NCI-H526 treated with DMSO at 0.1 percent for 48 hours (cell line): ENCODE measurements at places on chromosomes 13 and 19.
A peak's percentile ranks its signal among the peaks of the same experiment; 100 is the strongest.

- DNase-seq: no peak
Measured at GRCh38 chr13:86633346-86633745, 834.1 kb upstream of the SLITRK6 start.

- no peak for DNase-seq
Measured at GRCh38 chr13:49418206-49418605, 25.7 kb downstream of the CAB39L start.

DNA sequence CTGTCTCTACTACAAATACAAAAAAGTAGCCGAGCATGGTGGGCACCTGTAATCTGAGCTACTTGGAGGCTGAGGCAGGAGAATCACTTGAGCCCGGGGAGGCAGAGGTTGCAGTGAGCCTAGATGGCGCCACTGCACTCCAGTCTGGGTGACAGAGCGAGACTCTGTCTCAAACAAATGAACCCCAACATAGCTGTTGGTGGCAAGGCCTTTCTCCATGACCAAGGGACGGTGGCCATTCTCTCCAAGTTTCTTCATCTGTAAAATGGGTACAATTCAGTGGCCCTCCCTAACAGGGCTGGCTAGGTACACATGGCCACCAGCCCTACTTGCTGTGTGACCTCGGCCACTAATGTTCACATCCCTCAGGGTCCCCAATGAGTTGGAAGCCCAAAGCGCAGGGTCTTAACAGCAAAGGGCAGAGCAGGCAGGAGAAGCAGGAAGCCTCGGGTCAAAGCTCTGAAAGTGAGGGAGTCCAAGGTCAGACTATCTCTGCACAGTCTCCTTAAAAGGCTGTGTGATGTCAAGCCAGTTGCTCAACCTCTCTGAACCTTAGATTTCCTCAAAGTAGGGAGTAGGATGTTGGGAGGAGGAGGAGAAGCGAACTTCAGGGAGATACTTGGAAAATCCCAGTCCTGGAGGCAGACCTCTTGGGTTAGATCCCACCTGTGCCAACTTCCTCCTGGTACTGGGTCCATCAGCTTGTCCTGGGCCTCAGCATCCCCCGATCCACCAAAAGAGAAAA lies 2.7 kb downstream of the JUND start:
- DNase-seq: no peak

DNA sequence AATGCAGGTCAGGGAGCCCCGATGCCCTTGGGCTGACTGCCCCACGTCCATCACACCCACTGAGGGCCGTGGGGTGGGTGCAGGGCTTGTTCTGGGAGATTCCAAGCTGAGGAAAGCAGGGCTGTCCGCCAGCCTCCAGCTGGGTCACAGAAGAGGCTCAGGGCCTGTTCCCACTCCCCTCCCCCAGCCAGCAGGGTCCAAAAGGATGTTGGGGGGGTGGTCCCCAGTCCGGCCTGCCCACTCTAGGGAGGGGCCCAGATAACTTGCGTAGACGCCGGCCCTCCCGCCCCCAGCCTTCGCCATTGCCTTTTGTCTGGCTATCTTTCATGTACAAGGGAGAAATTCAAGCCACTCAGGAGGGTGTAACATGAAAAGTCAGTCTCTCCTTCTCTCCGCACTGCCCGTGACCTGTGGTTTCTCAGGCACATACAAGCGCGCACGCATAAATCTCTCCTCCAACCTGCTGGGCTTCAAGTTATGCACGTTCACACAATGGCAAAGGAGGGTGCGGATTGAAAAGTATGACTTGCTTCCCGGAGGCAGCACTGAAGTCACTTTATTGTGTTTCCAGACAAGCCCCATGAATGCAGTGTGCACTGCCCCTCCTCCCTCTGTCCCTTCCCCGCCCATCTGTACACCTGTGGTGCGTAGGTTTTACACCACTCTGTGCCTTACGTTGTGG lies 20.2 kb downstream of the CARM1 start:
- peak; percentile 25 for DNase-seq

DNA sequence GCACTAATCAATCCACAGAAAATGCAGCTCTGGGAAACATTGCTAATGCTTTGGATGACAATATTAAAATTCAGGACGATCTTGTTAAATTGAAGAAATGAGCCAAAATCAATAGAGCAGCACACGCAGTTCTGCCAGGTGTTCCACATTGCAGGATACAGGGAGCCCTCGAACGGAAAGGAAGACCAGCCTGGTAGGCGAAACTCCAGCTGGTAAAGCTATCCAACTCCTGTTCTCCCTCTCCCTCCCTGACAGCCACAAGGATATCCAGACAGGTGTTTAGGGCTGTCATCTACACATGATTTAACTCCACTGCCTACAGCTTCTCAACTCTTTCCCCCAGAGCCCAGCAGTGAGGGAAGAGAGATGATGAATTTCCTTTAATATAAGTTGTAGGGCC lies 67.7 kb downstream of the EPSTI1 start:
- no peak for DNase-seq

DNA sequence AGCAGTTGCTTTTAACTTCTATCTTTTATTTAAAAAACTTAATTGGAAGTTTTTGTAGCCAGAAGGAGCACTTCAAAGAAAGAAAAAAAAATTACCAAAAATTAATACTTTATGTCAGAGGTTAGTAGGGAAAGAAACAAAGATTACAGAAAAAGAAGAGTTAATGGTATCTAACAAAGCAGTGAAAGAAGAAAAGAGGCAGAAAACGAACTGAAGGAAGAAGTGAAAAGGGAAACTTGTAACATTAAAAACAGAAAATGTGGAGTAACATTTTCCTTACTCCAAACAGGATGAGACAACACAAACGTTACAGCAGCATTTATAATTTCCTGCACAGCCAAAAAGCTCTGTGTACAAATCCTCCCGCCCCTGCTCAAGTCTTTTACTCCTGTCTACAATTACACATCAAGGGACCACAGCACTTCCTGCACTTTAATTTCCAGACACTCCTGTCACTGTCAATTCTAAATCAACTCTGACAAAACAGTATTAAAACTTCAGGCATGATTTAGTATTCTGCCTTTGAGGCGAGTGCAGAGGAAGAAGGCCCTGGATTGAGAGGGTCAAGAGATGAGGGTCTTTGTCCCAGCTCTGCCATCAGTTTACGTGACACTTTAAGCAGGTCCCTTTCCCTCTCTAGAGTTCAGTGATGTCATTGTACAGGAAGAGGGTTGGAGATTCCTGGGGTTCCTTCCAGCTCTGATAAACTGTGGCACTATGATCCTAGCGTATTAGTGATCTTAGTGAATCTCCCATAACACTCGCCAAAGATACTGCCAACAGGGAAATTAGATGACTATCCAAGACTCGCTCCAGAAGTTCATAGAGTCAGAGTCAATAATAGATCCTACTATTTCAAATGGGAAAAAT lies 53.2 kb upstream of the LSM14A start:
- no peak for DNase-seq

DNA sequence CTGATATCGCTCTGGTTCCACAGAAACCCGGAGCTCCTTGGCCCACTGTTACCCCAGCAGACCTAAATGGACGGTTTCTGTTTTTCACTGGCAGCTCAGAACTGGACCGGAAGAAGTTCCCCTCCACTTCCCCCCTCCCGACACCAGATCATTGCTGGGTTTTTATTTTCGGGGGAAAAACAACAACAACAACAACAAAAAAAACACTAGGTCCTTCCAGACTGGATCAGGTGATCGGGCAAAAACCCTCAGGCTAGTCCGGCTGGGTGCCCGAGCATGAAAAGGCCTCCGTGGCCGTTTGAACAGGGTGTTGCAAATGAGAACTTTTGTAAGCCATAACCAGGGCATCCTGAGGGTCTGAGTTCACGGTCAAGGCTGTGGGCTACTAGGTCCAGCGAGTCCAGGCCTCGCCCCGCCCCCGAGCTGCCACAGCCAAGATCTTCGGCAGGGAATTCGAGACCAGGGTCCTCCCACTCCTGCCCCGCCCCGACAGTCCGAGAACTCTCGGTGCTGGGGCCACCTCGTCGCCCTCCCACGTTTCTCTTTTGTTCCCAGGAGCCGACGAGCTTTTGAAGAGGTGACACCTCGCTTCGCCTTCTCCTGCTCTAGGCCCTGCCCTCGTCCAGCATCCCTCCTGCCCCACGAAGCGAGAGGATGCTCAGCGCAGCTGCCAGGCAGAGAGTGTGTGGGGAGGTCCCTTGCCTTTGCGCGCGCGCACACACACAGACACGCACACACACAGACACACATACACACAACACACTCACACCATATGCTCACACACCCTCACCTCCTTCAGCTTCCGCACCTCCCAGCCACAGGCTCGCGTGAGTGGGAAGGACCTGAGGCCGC lies 8.8 kb downstream of the ZIC2 start:
- no peak for DNase-seq

DNA sequence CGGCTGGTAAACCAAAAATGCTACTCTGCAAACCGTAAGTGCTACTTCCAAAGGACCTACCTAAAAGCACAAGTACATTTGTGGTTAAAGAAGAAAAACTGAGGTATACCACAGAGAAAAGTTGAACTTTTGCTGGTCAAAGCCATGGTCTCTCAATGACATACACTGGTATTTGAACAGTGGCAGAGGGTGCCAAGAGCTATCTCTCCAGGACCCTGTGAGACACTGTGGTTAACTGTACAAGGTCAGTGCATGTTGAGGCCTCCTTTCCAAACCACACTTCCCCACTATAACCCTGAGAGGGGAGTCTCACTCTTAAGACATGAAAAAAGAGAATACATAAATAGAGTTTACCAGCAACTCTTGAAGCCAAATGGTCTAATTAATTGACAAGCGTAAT lies 49.5 kb downstream of the COL4A1 start:
- no peak for DNase-seq

GRCh38 chr13:79442706-79443105 lies 36.7 kb upstream of the RBM26 start:
- DNase-seq: no peak

DNA sequence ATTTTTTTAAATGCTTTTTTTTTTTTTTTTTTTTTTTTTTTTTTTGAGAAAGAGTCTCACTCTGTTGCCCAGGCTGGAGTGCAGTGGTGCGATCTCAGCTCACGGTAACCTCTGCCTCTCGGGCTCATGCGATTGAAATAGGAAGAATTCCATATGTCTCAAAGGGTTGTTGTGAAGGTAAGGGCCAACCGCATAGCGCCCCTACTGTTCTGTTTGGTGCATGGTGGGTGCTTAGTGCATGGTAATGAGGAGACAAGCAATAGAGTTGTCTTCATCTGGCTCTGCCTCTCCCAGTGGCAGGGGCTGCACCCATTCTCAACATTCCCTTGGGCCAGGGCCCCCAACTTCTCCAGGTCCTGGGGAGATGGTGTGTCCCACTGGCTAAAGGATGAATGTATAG lies 68.7 kb downstream of the RASL11A start:
- peak; percentile 59 for DNase-seq

DNA sequence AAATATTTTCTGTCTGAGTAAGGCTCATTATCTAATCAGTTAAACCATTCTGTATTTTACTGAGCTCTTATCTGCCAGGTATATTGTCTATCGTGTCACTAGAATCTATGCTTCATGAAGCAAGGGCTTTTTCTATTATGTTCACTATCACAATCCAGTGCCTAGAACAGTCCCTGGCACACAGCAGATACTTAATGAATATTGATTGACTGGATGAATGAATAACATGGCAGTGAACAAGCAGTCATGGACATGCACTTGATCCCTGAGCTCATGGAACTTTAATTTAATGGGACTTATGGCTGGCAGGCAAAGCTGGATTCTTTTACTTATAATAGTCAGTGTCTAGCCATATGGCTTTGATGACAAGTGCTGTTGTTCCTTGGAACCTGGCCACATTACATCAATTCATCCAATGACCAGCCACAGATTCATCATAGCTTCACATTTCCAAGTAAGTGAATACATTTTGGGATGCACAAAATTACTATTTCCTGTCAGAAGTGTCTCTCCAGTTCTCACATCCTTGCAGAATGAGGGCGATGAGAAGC lies 214.8 kb downstream of the COG6 start:
- no peak for DNase-seq

GRCh38 chr19:44050740-44051649 lies 841 bp upstream of the ZNF223 start:
- peak; percentile 78 for DNase-seq

DNA sequence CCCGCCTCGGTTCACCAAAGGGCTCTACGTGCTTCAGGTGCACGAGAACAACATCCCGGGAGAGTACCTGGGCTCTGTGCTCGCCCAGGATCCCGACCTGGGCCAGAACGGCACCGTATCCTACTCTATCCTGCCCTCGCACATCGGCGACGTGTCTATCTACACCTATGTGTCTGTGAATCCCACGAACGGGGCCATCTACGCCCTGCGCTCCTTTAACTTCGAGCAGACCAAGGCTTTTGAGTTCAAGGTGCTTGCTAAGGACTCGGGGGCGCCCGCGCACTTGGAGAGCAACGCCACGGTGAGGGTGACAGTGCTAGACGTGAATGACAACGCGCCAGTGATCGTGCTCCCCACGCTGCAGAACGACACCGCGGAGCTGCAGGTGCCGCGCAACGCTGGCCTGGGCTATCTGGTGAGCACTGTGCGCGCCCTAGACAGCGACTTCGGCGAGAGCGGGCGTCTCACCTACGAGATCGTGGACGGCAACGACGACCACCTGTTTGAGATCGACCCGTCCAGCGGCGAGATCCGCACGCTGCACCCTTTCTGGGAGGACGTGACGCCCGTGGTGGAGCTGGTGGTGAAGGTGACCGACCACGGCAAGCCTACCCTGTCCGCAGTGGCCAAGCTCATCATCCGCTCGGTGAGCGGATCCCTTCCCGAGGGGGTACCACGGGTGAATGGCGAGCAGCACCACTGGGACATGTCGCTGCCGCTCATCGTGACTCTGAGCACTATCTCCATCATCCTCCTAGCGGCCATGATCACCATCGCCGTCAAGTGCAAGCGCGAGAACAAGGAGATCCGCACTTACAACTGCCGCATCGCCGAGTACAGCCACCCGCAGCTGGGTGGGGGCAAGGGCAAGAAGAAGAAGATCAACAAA lies 2.6 kb downstream of the PCDH17 start:
- DNase-seq: no peak

DNA sequence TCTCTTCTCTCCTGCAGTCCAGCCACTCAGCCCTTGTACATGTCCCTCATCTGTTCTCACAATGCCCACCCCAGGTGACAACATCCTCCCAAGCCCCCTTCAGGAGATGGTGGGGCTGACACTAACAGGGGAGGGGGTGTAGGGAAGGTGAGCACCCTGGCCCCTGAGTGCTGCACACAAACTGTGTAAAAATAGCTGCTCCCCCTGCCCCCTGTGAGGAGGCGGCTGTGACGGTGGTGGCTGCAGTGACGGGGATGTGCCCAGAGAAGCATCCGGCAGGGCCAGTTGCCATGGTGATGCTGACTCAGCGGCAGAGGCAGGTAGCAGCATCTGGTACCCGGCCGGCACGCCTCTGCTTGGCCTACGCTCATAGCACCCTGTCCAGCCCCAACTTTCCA lies 13.0 kb upstream of the JUND start:
- DNase-seq: no peak

GRCh38 chr19:18712981-18713380 lies 29.5 kb downstream of the CRTC1 start:
- no peak for DNase-seq
